Activated CD4-positive, alpha-beta memory T cell treated with anti-CD3 and anti-CD28 coated beads, Interleukin-2, amount 10 ng/mL, durations not matched to agents 7 days and 5 days (primary cell): ENCODE measurements at places on chromosomes 7 and 10.

GRCh38 chr7:45985902-45986301, 64.8 kb upstream of the IGFBP3 start:
- H3K27ac ChIP-seq = no peak overlapping the region
- H3K36me3 ChIP-seq = no peaks in the 10 kb centered on the region
- no peaks in the 10 kb centered on the region for H3K4me1 ChIP-seq
- H3K27me3 ChIP-seq = no peaks in the 10 kb centered on the region
- H3K4me3 ChIP-seq = no peak overlapping the region

DNA sequence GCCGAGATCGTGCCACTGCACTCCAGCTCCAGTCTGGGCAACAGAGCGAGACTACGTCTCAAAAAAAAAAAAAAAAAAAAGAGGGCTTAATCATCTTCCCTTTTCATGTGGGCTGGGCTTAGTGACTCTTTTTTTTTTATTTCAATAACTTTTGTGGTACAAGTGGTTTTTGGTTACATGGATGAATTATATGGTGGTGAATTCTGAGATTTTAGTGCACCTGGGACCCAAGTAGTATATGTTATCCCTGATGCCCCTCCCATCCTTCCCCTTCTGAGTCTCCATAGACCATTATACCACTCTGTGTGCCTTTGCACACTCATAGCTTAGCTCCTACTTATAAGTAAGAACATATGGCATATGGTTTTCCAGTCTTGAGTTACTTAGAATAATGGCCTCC, 4.8 kb upstream of the ADAM12 start:
- H3K27me3 ChIP-seq = peaks cover 1% of the 10 kb centered on the region
- no peaks in the 10 kb centered on the region for H3K36me3 ChIP-seq
- no peak overlapping the region for H3K27ac ChIP-seq
- DNase-seq = no peak
- no peaks in the 10 kb centered on the region for H3K4me1 ChIP-seq
- H3K4me3 ChIP-seq = no peak overlapping the region

DNA sequence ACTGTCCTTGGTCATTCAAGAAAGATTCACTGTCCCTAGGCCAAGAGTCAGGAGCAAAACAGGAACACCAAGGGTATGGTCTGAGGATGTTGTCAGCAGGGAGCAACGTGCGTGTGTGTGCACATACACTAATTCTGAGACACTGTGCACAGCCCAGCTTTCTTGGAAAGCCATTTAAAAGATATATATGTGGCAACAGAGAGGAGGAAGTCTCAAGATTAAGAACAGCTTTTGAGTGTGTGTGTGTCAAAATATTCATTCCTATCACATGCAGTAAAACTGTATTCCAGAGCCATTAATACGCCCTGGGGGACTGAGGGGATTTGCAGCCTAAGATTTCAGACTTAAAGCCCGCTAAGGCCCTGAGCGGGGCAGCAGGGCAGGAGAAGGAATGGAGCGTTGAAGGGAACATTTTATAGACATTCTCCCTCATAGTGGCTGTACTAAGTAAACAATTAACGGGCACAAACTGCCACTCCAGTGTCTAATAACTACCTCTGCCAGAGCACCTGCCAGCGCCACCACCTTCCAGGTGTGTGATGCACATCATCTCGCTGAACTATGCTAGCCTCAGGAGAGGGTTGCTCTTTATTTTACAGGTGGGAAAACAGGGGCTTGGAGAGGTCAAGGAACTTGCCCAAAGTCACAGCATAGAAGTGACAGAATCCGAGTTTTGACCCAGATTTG, 2.0 kb downstream of the NOD1 start:
- no peak for DNase-seq
- peaks cover 34% of the 10 kb centered on the region for H3K36me3 ChIP-seq
- H3K4me3 ChIP-seq = peak overlapping the region; percentile 54

GRCh38 chr10:106931159-106931852, 233.2 kb downstream of the SORCS1 start:
- H3K36me3 ChIP-seq = no peaks in the 10 kb centered on the region
- H3K4me3 ChIP-seq = no peak overlapping the region
- H3K27me3 ChIP-seq = no peaks in the 10 kb centered on the region
- H3K4me1 ChIP-seq = no peaks in the 10 kb centered on the region
- H3K27ac ChIP-seq = no peak overlapping the region

DNA sequence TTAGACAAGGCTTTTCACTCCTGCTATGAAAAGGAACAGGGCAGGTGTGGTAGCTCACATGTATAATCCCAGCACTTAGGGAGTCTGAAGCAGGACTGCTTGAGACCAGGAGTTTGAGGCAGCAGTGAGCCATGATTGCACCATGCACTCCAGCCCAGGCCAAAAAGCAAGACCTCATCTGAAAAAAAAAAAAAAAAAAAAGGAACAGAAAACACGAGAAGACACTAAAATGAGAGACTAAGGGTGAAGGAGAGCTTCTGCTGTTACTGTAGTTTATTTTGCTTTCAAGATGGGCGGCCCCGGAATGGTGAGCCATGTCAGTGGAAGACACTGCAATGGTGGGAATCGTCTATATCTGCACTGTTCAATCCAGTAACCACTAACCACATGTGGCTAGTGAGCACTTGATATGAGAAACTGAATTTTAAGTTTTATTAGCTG, 9.9 kb downstream of the PIP4K2A start:
- no peak for DNase-seq
- H3K4me3 ChIP-seq = no peak overlapping the region
- H3K36me3 ChIP-seq = peaks cover 67% of the 10 kb centered on the region

DNA sequence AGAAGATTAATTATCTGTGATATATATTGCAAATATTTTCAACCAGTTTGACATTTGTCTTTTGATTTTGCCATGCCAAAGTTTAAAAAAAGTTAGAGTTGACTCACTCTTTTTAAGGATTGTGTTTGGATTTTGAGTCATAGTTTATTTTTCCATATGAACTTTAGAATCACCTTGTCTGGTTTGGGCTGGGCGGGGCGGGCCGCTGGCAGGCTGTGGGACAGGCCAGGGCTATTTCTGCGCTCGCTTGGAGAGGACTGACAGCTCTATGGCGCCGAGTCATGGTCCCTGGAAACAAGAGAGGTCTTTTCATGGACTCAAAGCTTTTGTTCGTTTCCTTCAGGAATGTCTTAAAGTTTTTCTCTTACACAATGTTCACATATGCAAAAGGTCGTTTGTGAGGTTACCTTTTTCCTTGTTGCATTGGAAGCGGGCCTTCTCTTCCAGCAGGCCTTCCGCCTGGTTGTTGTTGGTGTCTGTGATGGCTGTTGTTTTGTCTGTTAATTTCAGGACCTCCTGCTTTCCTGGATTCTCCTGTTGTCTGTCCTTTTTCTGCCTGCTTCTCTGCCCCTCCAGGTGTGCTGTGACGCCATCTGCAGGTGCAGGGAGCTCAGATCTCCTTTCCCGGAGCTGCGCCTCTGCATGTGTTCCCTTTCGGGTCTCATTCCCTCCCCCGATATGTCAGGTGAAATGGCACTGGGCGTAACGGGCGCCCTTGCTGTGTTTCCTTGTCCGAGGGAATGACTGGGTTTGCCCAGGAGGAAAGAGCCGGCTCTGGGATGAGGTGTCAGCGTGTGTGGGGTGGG, 53.8 kb downstream of the INPP5A start:
- H3K27me3 ChIP-seq = peaks cover 6% of the 10 kb centered on the region
- no peak overlapping the region for H3K27ac ChIP-seq
- H3K36me3 ChIP-seq = peaks cover 13% of the 10 kb centered on the region
- H3K4me3 ChIP-seq = no peak overlapping the region

GRCh38 chr7:77734659-77735421, 38.6 kb downstream of the RSBN1L start:
- H3K27me3 ChIP-seq = no peaks in the 10 kb centered on the region
- peaks cover 8% of the 10 kb centered on the region for H3K4me1 ChIP-seq
- no peak overlapping the region for H3K4me3 ChIP-seq
- no peak for DNase-seq
- no peak overlapping the region for H3K27ac ChIP-seq
- H3K36me3 ChIP-seq = peaks cover 18% of the 10 kb centered on the region

- no peaks in the 10 kb centered on the region for H3K4me1 ChIP-seq
- peaks cover 2% of the 10 kb centered on the region for H3K27me3 ChIP-seq
- no peak for DNase-seq
- no peaks in the 10 kb centered on the region for H3K36me3 ChIP-seq
- H3K27ac ChIP-seq = no peak overlapping the region
Measured at GRCh38 chr10:22742678-22743077, 28.3 kb upstream of the PIP4K2A start.

GRCh38 chr10:112209684-112210131, 26.1 kb upstream of the GPAM start:
- H3K27me3 ChIP-seq = peaks cover 7% of the 10 kb centered on the region
- H3K4me1 ChIP-seq = no peaks in the 10 kb centered on the region
- no peaks in the 10 kb centered on the region for H3K36me3 ChIP-seq
- DNase-seq = no peak

GRCh38 chr10:5482016-5482415, 17.4 kb downstream of the CALML5 start:
- no peak overlapping the region for H3K27ac ChIP-seq
- no peaks in the 10 kb centered on the region for H3K36me3 ChIP-seq
- H3K27me3 ChIP-seq = peaks cover 4% of the 10 kb centered on the region
- no peak overlapping the region for H3K4me3 ChIP-seq
- no peak for DNase-seq
- H3K4me1 ChIP-seq = no peaks in the 10 kb centered on the region

GRCh38 chr10:29657719-29658274, 23.0 kb upstream of the SVIL start:
- H3K4me1 ChIP-seq = peaks cover 33% of the 10 kb centered on the region
- H3K27ac ChIP-seq = no peak overlapping the region
- H3K4me3 ChIP-seq = no peak overlapping the region
- DNase-seq = no peak
- H3K36me3 ChIP-seq = peaks cover 34% of the 10 kb centered on the region

GRCh38 chr7:125675640-125676039, 746.0 kb upstream of the POT1 start:
- no peaks in the 10 kb centered on the region for H3K36me3 ChIP-seq
- no peak for DNase-seq
- H3K27me3 ChIP-seq = no peaks in the 10 kb centered on the region
- no peak overlapping the region for H3K4me3 ChIP-seq

DNA sequence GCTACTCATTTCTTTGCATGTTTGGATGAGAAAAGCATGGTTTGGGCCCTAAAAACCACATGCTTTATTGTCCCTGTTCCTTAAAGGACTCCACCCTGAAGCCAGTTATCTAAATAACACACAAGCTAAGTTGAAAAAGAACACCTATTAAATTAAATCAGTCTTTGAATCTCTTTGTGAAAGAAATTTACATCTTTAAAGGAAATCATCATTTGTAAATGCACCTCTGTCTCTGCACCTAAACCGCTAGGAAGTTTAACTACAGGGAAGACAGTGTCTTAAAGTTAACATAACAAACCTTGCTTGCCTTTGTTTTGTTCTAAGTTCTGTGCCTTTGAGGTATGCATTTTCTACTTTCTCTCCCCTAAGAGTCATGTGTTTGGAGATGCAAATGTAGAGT, 52.6 kb downstream of the HTR7 start:
- DNase-seq = no peak
- no peaks in the 10 kb centered on the region for H3K4me1 ChIP-seq
- H3K36me3 ChIP-seq = no peaks in the 10 kb centered on the region
- no peak overlapping the region for H3K4me3 ChIP-seq

DNA sequence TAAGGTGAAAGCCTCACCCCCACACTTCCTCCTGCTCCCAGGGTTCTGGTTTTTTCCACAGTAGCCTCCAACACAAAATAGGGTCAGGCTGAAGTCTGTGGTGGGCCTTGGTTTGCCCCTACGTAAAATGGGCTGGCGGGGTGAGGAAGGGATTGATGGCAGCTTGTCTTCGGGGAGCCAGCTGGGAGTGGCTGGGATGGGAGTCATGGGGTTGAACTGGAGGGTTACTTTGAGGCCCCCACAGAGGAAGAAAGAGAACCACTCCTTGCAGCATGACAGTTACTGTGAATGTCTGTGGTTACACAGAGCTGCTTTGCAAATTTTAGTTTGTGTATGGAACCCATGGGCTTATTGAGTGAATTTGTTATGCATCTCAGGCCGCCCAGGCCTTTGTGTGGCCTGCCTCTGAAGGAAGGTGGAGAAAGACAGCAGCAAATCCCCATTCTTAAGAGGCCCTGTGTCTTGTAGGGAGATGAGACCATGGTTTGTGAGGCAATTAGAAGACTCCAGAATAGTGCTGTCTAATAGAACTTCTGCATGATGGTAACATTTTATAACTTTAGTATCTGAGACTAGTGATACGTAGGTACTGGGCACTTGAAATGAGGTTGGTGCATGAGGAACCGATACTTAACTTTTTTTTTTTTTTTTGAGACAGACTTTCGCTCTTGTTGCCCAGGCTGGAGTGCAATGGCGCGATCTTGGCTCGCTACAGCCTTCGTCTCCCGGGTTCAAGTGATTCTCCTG, 8.1 kb downstream of the TRIM8 start:
- H3K36me3 ChIP-seq = peaks cover 43% of the 10 kb centered on the region
- peak overlapping the region; percentile 44 for H3K4me3 ChIP-seq
- H3K27me3 ChIP-seq = no peaks in the 10 kb centered on the region
- DNase-seq = no peak
- H3K27ac ChIP-seq = peak overlapping the region; percentile 90

DNA sequence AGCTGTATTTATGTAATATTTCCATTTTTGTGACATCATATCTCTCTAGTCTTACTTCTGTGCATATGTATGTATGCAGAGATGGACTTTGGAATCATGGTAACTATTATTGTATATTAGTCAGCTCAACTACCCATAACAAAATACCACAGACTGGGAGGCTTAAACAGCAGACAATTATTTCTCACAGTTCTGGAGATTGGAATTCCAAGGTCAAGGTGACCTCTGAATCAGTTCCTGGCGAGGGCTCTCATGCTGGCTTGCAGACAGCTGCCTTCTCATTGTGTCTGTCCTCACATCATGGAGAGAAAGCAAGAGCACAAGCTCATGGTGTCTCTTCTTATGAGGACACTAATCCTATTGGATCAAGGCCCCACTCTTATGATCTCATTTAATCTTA, 79.1 kb downstream of the RAMP3 start:
- no peak for DNase-seq
- H3K27ac ChIP-seq = no peak overlapping the region
- no peaks in the 10 kb centered on the region for H3K36me3 ChIP-seq
- peaks cover 45% of the 10 kb centered on the region for H3K27me3 ChIP-seq
- H3K4me1 ChIP-seq = peaks cover 17% of the 10 kb centered on the region
- no peak overlapping the region for H3K4me3 ChIP-seq

DNA sequence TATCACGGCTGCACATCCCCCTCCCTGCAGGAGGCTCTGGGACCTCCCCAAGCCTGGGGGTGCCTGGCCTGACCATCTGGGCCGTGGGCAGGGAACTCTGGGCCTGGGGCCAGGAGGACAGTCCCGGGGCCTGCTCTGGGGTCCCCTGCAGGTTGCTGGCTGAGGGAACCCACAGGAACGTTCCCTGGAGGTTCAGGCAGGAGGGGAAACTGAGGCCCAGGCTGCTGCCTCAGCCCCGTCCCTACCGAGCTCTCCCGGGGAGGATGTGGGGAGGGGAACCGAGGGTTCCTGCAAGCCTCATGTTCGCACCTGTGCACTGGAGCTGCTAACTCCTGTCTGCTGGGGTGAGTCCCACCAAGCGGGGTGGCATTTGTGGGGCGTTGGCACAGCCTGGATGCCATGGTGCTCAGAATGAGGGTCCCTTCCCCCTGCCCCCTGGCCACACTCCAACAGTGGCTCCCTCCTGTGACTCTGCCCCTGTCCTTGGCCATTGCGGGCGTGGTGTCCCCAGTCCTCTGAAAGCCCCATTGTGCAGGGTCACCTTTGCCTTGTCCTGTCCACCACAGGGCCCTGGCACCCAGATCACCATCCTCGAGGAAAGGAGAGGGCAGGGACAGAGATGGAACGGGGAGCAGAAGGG, 9.4 kb downstream of the ELFN1 start:
- H3K27me3 ChIP-seq = peaks cover 16% of the 10 kb centered on the region
- H3K4me1 ChIP-seq = no peaks in the 10 kb centered on the region
- peak; percentile 11 for DNase-seq
- H3K4me3 ChIP-seq = no peak overlapping the region
